Endothelial cell of coronary artery (primary cell): ENCODE measurements at places on chromosomes 1 and 21. TPM values are rescaled to one million over a fixed set of nuclear protein-coding genes. Genes with fewer than 3 reads are reported as not detected.

The RUSC1 gene
- 8.5 and 10.1 TPM in 2 replicates for total RNA-seq

The CCDC30 gene
- 0.27 and 0.85 TPM in 2 replicates for total RNA-seq

The TRAF3IP3 gene
- not detected in 2 replicates for total RNA-seq

The NEGR1 gene
- total RNA-seq, result 4.2 and 4.8 TPM in 2 replicates

The LYST gene
- total RNA-seq, result 8.8 and 13.1 TPM in 2 replicates

The ALX3 gene
- not detected in 2 replicates for total RNA-seq

The RGS13 gene
- total RNA-seq, result not detected in 2 replicates

The KIAA0040 gene
- total RNA-seq, result 5.2 and 17.3 TPM in 2 replicates

The KIAA1614 gene
- 1.1 and 3.3 TPM in 2 replicates for total RNA-seq

The KIF14 gene
- total RNA-seq, result 3.8 and 9.0 TPM in 2 replicates

The GPR157 gene
- total RNA-seq, result 3.4 and 3.6 TPM in 2 replicates

The AIRE gene
- total RNA-seq, result under 0.01 TPM in 1 of 2 replicates, not detected in the other

The WNT4 gene
- total RNA-seq, result 0.09 TPM in 2 replicates

The CYP4A22 gene
- not detected in 2 replicates for total RNA-seq

The LCE2B gene
- total RNA-seq, result not detected in 2 replicates

The S100A3 gene
- 1.3 and 3.2 TPM in 2 replicates for total RNA-seq

The SYCP1 gene
- total RNA-seq, result not detected in 2 replicates

The PCAT6 gene
- total RNA-seq, result not detected in 2 replicates

The CNR2 gene
- not detected in 2 replicates for total RNA-seq

The BRDT gene
- not detected in 2 replicates for total RNA-seq

The SLC35F3 gene
- total RNA-seq, result not detected in 2 replicates

The MYOG gene
- total RNA-seq, result not detected in 2 replicates

The SLC37A1 gene
- total RNA-seq, result 6.9 and 7.9 TPM in 2 replicates

The ITLN1 gene
- 0.27 and 0.38 TPM in 2 replicates for total RNA-seq

The CD5L gene
- not detected in 2 replicates for total RNA-seq

The AK5 gene
- 7.4 and 10.6 TPM in 2 replicates for total RNA-seq

The TAS1R1 gene
- not detected in 2 replicates for total RNA-seq

The GNPAT gene
- 44.8 and 54.3 TPM in 2 replicates for total RNA-seq

The CDA gene
- 0.66 and 0.90 TPM in 2 replicates for total RNA-seq

The ADIPOR1 gene
- total RNA-seq, result 83.7 and 104 TPM in 2 replicates

The NCAM2 gene
- 0.38 and 0.90 TPM in 2 replicates for total RNA-seq

The DYNLT4 gene
- total RNA-seq, result 0.09 and 0.28 TPM in 2 replicates

The ZNF281 gene
- 19.3 and 24.4 TPM in 2 replicates for total RNA-seq

The PADI2 gene
- 0.09 TPM in 1 of 2 replicates, not detected in the other for total RNA-seq

The DNALI1 gene
- 1.5 and 3.1 TPM in 2 replicates for total RNA-seq

The ARV1 gene
- 11.0 and 11.4 TPM in 2 replicates for total RNA-seq

The CACNA1E gene
- total RNA-seq, result not detected in 2 replicates

The SELENBP1 gene
- 5.5 and 12.2 TPM in 2 replicates for total RNA-seq

The LCE1E gene
- total RNA-seq, result not detected in 2 replicates

The RGS16 gene
- under 0.01 TPM in 2 replicates for total RNA-seq

The TNFRSF14 gene
- total RNA-seq, result 18.9 and 24.1 TPM in 2 replicates

The RIMS3 gene
- 0.09 and 0.28 TPM in 2 replicates for total RNA-seq

The A3GALT2 gene
- total RNA-seq, result 0.09 TPM in 2 replicates

The KNCN gene
- total RNA-seq, result not detected in 2 replicates

The KRTAP10-2 gene
- total RNA-seq, result not detected in 2 replicates

The CFAP141 gene
- not detected in 2 replicates for total RNA-seq

The KCNAB2 gene
- total RNA-seq, result 2.2 and 2.5 TPM in 2 replicates

The PIAS3 gene
- total RNA-seq, result 5.7 and 9.4 TPM in 2 replicates
